ENCODE measurements at places on chromosomes 12 and 14.
A peak's percentile ranks its signal among the peaks of the same experiment; 100 is the strongest.

GRCh38 chr12:49897276-49897675 lies 6.4 kb downstream of the FAIM2 start:
- no peak for DNase-seq

DNA sequence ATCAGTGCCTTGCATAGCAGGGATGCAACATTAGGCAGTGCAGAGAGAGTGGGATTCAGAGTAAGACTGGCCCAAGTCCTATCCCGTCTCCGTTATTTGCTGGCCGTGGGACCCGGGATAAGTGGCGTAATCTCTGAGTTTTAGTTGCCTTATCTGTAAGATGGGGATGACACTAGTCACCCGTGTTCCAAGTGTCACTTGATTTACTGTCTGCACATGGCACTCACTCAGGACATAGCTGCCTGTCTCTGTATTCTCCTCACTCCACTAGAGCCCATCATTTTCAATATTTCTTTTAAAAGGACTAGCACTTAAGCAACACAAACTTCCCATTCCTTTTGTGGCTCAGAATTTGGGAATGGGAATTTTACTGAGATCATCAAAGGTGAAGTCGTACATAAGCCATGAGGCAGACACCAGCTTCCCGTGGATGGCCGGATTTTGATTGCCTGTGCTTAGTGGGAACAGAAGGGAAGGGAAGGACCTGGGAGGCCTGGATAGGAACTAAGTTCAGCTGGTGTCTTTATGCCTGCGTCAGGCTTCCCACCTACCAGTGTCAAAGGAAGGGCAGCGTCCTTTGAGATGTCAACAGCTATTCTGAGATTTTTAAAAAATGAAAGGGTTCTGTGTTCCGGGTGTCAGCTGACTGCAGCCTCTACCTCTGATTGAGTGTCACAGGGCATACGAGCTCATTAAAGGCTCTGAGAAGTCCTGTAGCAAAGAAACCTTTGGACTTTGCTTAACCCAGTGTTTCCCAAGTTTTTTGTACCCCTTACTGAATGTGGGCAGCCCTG lies 361.4 kb downstream of the CACNA1C start:
- no peak for DNase-seq

- DNase-seq = no peak
These were observed 64.9 kb downstream of the FBXO34 start for GRCh38 chr14:55336162-55336561.

- no peak for DNase-seq
These were observed 4.4 kb upstream of the KCNA1 start for GRCh38 chr12:4905316-4905715.

GRCh38 chr14:57182760-57183503 lies 85.8 kb downstream of the EXOC5 start:
- no peak for DNase-seq

DNA sequence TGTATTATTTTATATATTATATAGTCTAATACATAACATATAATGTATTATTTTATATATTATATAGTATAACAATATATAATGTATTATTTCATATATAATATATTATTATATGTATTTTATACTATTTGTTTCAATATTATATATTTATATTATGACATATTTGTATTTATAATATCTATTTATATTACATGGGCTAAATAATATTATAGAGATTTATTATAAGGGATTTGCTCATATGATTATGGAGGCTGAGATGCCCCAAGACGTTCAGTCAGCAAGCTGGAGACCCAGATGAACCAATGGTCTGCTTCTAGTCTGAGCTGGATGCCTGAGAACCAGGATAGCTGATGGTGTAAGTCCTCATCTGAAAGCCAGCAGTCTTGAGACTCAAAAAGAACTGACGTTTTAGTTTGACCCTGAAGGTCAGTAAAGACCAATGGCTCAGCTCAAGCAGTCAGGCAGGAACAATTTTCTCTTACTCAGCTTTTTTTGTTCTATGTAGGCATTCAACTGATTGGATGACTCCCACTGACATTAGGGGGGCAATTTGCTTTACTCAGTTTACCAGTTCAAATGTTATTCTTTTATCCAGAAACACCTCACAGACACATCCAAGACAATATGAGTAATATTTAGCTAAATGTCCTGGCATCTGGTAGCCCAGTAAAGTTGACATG lies 130.4 kb downstream of the FLRT2 start:
- no peak for DNase-seq

- DNase-seq = peak; percentile 90
These were observed at the start of gene HOXC5 for GRCh38 chr12:54032627-54033100. TSS of gene HOXC5 (plus strand) at chr12:54033050. CDS start at chr12:54033123, 73 bp downstream.

DNA sequence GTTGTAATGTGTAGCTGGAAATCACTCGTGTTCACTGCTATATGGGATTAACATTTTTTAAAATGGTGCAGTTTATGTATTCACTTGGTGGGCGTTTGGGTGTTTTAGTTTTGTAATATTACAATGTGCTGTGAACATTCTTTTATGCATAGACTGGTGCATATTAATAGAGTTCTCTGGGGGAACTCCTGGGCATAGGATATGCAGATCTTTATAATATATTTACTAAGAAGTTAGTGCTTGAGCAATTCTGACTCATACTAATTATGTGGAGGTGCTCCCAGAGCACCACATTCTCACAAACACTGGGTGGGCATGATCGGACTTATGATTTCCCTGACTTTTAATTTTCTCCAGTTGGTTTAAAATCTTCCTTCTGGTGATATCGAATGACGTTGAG lies 342.3 kb downstream of the PDZRN4 start:
- no peak for DNase-seq

- DNase-seq = no peak
These were observed 363.1 kb downstream of the EGLN3 start for GRCh38 chr14:33587791-33588190.

GRCh38 chr12:67764946-67765619 lies 116.5 kb downstream of the DYRK2 start:
- no peak for DNase-seq

GRCh38 chr12:123132951-123133619 lies 17.8 kb downstream of the PITPNM2 start:
- DNase-seq = no peak

- no peak for DNase-seq
These were observed 40.3 kb upstream of the NUAK1 start for GRCh38 chr12:106179086-106179485.

DNA sequence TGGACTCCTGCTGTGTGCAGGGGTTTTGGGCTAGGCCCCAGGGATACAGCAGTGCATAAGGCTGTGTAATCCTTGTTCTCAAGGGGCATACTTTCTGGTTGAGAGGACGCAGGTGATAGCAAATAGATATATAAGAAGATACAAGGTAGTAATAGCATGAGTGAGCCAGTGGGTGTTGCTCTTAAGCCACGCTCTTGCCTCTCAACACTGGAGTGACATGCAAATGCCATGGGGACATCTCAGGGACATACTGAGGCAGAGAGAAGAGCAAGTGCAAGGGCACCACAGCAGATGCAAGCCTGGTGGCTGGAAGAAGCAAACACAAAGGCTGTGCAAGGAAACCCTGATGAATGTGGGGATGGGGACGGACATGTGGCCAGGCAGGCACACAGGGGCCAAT lies 223.3 kb downstream of the CHST11 start:
- no peak for DNase-seq

DNA sequence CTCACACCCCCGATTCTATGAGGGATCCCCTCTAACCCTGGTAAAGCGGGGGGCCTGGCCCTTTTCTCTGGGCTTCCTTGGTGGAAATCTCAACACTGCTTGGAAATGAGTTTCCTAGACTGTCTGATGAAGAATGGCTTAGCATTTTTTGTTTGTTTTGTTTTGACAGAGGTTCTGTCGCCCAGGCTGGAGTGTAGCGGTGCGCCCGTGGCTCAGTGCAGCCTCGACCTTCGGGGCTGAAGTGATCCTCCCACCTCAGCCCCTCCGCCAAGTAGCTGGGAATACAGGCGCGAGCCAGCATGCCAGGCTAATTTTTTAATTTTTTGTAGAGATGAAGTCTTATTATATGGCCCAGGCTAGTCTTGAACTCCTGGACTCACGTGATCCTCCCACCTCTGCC lies 30.3 kb downstream of the TC2N start:
- DNase-seq = no peak

GRCh38 chr12:77722536-77722935 lies 108.2 kb upstream of the NAV3 start:
- DNase-seq = no peak

DNA sequence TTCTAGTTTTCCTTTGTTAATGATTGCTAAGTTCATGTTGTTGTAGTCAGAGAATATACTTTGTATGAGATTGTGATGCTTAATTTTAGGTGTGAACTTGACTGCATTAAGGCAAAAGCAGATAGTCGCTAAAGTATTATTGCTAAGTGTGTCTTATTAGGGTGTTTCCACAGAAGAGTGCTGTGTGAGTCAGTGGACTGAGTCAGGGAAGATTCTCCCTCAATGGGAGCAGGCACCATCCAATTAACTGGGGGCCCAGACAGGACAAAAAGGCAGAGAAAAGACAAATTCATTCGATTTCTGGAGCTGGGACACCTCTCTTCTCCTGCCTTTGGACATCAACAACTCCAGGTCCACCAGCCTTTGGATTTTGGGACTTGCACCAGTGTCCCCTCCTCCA lies 48.5 kb downstream of the BAZ1A start:
- peak; percentile 26 for DNase-seq

DNA sequence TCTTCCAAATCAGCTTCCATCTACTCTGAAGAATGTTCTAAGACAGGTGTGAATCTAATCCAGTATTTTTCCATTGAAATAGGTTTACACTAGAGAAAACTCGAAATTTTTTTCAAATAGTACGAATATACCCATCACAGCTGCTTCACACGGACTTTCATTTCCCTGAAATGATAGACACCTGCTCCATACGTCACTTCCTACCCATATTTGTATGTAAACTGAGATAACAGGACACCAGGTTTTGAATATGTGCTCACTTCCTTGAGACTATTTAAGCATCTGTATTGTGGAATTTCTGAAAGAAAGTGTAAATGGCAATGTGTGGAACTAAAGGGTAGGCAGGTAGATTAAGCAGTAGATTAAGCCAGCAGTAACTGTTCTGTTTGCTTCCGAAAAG lies 13.4 kb upstream of the ITPR2 start:
- DNase-seq = no peak

- no peak for DNase-seq
These were observed 73.8 kb upstream of the SRSF5 start for GRCh38 chr14:69693145-69693544.

- DNase-seq = no peak
These were observed 62.9 kb downstream of the GCH1 start for GRCh38 chr14:54839701-54840119.

- DNase-seq = no peak
These were observed 130.6 kb downstream of the BCAT1 start for GRCh38 chr12:24818351-24818750.

- DNase-seq = no peak
These were observed 612.5 kb upstream of the TMEM132C start for GRCh38 chr12:127654383-127654985.

DNA sequence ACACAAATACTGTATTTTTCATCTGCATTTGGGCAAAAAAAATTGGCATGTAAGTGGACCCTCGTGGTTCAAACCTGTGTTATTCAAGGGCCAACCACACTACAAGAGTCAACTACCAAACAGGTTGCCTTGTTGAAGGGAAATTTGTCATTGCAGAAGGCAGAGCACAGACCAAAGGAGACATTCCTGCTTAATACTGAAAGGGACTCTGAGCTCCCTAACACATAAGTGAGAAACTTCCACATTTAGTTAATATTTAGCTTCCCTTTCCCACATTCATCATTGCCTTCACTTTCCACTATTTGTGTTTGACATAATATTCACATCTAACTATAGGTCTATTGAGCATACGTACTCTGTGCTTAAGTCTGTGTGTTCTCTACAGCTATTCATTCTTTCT lies 266.9 kb downstream of the KCNH5 start:
- no peak for DNase-seq

- DNase-seq = no peak
These were observed 112.9 kb downstream of the LMO3 start for GRCh38 chr12:16492820-16493797.

GRCh38 chr14:59969319-59969718 lies 49.4 kb downstream of the LRRC9 start:
- peak; percentile 35 for DNase-seq

DNA sequence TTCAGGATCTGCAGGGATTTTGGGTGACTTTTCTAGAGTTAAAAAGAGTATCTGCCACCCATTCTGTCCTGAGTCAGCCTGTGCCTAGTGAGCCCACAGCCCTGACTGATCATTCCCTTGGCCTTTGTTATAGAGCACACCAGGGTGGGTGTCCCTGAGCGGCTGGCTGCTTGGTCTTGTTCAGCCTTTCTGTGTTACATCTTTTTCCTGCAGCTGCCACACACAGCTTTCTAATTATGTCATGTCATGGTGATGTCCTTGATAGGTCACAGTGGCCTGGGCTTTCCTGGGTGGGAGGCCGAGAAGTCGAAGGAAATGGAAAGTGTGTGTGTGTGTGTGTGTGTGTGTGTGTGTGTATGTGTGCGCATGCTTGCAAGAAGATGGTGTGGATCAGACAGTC lies 293.2 kb upstream of the CRY1 start:
- DNase-seq = no peak

DNA sequence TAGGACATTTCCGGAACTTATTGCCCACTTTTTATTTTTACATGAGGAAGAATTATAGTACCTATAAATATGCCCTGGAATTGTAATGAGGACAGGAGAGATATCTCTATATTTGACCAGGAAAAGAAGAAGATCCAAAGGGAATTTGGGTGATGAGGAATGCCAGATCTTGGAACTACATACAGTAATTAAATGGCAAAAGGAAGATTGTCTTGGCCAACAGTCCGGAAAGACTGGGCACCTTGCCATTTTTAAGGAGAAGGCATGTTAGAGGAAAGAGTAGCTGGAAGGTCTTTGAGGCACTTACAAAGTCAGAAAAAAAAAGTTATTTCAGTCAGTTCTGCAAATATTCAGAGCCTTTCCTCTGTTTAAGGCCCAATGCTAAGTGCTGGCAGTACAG lies 616.4 kb downstream of the MED13L start:
- DNase-seq = no peak
